CD4-positive, alpha-beta T cell treated with Interleukin-4 for 4 hours (primary cell): ENCODE measurements at places on chromosomes 11 and 22.

DNA sequence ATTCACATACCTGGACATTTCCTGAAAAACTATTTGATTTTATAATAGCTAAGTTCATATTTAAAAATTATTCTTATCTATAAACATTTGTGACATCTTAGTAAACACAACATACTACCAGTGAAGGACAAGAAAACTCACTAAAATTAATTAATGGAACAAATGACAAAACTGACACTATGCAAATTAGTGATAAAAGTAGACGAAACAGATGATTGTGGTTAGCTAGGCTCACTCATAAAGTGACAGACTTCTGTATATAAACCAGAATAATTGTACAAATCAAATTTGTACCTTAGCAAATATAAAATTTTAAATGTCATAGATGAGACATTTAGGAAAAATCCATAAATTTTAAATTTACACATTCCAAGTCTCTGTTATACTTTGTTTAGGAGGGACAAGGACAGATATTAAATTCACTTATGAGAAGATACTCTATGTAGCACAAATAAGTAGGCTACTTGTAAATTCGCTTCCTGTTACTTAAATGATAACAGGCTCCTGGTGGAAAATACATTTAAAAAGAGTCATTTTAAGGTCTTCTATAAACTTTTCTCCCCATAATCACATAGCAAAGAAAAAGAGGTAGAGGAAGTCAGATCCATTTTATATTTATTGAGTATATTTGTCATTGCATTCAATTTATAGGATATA, 81.2 kb downstream of the KIF18A start:
- no peak for DNase-seq

DNA sequence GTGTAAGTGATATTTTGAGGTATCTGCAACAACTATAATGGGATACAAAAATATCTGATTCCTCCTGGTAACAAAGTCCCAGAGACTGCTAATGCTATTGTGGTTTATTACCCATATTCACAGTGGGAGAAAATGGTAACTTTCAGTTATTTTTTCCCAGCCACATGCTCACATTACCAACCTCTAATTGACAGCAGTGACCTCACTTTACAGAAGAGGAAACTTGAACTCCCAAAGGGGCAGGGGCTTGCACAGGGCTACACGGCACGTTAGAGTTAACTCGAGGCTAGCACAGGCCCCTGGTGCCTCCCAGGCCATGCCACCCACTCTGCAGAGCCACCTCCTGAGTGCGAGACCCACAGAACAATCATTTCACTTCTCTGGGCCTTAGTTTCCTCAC, 132.4 kb downstream of the TENM4 start:
- no peak for DNase-seq

DNA sequence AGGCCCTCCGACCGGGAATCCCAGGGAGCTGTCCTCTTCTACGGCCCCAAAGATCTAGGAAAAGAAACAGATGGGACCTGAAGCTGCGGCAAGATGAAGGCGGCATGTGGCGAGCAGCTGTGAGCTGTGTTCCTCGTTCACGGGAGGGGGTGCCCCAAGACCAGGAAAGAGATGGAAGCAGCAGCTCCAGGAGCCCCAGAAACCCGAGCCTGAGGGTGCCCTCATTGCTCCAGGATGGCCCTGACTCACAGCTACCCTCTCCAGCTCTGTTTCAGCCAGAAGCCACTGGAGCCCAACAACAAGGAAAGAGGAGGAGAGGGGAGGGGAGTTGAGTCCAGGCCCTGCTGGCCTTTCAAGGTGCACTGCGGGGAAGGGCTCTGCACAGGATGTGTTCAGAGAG, 23.7 kb upstream of the NAP1L4 start:
- DNase-seq, result no peak

DNA sequence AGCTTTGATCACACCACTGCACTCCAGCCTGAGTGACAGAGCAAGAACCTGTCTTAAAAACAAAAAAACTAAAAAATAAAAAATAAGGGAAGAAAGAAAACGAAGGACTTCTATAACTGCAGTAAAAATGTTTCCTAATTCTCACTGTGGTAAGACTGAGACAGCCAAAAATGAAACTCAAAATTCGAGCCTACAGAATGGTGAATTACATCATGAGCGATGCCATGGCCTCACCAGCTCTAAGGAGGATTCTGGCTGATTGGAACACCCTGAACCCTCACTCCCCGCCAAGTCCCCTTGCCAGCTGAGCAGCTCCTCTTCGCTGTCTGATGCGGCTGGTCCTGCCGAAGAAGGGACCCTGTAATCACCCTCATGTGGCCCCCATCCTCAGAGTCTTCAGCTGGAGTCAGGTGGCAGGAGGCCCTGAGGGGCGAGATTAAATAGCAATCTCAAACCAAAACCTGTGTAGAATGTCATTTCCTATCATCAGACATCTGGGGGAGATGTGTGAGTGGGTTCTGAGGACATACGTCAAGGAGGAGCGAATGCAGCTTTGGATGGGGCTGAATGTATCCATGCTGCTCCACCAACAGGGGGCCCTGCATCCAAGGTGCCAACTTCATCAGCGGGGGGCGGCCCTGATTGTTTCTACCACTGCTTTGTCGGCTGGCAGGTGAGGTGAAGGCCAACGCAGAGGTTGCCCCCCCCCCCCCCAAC, 29.2 kb downstream of the PDGFB start:
- DNase-seq, result peak; percentile 31

DNA sequence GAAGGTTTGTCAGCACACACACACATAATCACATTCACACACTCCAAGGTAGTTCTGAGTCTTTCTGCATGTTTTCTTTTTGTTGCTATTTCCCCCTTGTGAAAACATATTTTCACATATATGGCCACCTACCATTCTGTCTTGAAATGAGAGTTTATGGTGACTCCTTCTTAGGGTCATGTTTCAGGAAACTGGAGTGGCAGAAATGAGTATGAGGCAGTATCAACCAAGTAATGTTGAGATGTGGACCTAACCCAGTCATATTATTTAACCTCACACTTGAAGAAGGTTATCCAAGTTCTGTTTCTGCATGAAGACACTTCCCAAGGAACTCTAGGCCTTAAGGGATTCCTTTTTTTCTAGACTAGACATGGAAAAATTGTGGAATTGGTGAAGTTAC, 481.4 kb downstream of the ETS1 start:
- no peak for DNase-seq

DNA sequence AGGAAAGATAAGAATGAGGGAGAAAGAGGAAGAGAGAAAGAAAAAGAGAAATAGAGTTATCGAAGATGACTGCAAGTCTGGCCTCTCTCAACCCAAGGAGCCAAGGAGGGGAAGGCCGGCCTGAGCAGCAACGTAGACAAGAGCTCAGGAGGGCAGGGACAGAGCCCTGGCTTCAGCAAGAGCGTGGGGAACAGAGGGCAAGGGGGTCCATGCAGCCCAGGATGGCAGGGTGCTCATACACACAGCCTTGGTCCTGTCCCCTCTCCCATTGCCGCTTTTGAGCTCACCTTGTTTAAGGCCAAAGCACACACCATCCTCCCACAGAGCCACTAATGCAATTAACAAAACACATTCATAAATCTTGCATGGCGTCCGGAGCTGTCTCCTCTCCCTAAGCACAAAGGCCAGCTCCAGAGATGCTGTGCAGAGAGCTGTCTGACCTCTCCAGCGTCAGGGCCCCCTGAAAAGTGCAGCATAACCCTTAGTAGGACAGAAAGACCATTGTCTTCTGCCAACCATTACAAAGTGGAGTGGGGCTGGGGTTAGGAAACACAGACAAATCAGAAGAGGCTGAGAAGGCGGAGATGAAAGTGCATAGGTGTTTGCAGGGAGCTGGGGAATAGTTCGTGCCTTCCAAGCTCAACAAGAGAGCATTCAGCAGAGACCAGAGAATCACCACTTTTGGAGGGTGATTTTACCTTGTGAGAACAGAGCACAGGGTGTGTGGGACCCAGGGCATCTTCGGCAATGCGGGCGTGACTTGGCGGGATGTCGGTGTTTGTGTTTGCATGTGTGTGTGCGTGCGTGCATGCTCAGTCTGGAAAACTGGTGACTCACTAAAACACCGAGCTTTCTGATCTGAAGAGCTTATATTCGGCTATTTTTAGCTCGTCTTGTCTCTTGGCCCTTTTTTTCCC, 28.2 kb upstream of the JAM3 start:
- DNase-seq, result no peak

DNA sequence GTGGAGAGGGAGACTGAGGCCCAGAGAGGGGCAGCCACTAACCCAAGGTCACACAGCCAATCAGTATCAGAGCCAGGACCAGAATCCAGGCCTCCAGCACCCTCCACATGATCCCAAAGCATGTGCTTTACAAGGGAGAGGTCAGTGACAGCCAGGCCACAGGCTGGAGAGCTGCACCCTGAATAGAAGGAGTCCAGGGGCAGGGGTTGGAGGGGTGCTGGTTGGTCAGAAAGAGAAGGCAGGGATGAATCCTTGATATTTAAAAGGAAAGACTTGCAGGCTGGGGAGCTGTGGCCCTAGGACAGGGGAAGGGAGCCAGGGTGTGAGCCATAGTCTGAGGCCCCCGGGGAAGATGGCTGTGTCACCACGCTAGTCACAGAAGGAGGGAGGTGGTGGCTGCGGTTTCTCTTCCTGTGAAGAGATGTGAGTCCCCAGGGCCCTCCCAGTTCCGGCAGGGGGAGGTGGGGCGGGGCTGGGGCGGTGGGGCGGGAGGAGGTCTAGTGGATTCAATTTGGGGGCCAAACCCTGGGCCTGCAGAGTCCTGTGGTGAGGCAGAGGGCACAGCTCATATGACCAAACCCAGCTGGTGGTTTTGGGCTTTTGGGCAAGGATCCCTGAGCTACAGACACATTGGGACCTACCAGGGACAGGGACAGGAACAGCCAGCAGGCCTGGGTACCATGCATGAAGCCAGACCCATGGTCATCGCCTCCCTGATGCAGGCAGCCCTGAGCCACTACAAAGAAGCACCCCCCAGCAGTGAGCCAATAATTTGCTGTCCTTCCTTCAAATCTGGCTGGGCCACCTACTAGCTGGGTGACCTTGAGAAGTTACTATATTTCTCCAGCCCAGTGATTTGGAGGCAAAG, 14.0 kb downstream of the RAC2 start:
- DNase-seq, result peak; percentile 93

GRCh38 chr11:74936087-74936486, 12.8 kb downstream of the XRRA1 start:
- no peak for DNase-seq

- DNase-seq, result peak; percentile 71
Measured at GRCh38 chr11:63985812-63986155, 454 bp upstream of the OTUB1 start.

- DNase-seq, result no peak
Measured at GRCh38 chr11:102187416-102188151, 77.3 kb downstream of the YAP1 start.

DNA sequence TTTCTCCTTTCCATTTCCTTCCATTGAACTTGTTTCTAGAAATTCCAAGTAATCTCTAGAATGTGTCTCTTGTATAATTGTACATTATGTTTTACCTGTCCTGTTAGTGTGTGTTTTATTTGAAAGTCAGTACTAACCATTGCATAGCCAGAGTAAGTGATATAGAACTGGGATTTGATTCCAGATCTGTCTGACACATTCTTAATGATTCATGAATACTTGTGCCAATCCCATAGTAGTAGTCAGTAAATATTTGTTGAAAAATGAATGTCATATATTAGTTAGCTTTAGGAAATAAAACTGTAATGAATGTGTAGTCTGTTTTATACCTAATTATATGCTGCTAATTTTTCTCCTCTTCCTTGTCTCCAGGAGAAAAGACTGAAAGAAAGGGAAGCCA, 186.9 kb downstream of the DDX10 start:
- no peak for DNase-seq

GRCh38 chr22:46036558-46037408, 59.8 kb upstream of the WNT7B start:
- peak; percentile 65 for DNase-seq

GRCh38 chr22:24822471-24822870, 16.5 kb downstream of the SGSM1 start:
- no peak for DNase-seq

DNA sequence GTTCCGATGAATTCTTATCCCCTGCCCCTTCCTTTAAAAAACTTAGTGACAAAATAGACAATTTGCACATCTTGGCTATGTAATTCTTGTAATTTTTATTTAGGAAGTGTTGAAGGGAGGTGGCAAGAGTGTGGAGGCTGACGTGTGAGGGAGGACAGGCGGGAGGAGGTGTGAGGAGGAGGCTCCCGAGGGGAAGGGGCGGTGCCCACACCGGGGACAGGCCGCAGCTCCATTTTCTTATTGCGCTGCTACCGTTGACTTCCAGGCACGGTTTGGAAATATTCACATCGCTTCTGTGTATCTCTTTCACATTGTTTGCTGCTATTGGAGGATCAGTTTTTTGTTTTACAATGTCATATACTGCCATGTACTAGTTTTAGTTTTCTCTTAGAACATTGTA, 12.0 kb downstream of the CCND1 start:
- DNase-seq, result no peak

- DNase-seq, result peak; percentile 88
Measured at GRCh38 chr11:117815262-117815803, 9.2 kb downstream of the FXYD2 start.

GRCh38 chr11:1943977-1944376, 3.2 kb upstream of the MRPL23 start:
- no peak for DNase-seq

DNA sequence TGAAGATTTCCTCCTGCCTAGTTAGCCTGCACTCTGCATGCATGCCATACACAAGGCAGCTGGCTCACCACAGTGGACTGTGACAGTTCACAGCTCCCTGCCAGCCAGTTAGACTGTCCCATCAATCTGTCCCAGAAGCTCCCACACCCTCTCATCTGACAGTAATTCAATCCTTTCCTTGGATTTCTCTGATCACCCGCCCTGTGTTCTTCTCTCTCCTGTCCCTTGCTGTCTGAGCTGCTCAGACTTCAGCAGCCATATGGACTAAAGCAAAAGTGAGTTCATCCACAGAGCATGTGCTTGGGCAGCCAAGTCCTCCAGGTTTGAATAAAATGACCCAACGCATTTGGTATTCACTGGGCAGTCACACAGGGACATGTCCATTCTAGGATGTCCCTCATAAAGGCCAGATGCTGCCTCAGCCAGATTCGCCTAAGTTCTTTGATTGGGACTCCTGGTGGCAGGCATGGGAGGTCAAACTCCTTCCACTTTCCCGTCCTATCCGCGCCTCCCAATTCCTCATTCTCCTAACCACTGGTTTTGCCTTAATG, 54.5 kb upstream of the ZBTB44 start:
- no peak for DNase-seq

DNA sequence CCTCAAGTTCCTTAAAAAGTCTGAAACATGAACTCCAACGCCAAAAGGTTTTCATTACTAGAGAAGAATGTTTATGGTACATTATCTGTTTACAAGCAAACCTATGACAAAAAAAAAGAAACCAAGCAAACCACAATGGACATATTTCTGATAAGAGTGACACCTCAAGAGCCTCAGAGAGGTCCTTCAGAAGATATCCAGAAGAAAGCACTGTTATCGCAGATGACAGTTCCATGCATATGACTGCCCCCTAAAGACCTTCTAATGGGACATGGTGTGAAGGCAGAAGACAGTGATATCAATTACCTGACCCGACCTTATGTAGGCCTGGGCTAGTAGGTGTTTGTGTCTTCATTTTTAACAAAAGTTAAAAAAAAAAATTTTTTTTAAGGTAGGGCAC, 3.1 kb downstream of the HDHD5 start:
- DNase-seq, result no peak
